Head of caudate nucleus (tissue), 42 donors: ENCODE measurements at places on chromosomes 2 and 18.

- no peak for DNase-seq
These were observed 5.6 kb downstream of the CROCC2 start for GRCh38 chr2:240911641-240912265.

- no peak for DNase-seq
These were observed 148.7 kb upstream of the ZEB2 start for GRCh38 chr2:144668493-144669110.

DNA sequence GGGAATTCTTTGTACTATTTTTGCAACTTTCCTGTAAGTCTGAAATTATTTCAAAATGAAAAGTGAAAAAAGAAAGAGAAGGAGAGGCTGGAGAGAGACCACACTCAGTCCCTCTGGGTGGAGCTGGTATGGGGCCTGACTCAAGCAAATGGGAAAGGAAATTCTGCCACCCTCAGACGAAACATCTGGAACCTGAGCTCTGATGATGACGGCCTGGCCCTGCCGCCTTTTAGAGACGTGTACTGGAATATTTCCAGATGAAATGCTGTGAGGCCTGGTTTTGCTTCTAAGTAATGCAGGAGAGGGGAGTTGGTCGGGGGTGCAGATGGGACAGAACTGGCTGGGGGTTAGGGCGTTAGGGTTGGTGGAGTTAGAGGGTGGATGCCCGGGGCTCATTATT, 57.4 kb upstream of the GLI2 start:
- no peak for DNase-seq

- DNase-seq, result no peak
These were observed 90.8 kb upstream of the PIK3C3 start for GRCh38 chr18:41864216-41864615.

GRCh38 chr2:236943068-236943467, 142.6 kb upstream of the COPS8 start:
- DNase-seq, result no peak

- DNase-seq, result no peak
These were observed 57.3 kb downstream of the ARHGAP25 start for GRCh38 chr2:68791914-68792313.

GRCh38 chr2:240532031-240532775, 25.6 kb downstream of the ANKMY1 start:
- DNase-seq, result no peak

DNA sequence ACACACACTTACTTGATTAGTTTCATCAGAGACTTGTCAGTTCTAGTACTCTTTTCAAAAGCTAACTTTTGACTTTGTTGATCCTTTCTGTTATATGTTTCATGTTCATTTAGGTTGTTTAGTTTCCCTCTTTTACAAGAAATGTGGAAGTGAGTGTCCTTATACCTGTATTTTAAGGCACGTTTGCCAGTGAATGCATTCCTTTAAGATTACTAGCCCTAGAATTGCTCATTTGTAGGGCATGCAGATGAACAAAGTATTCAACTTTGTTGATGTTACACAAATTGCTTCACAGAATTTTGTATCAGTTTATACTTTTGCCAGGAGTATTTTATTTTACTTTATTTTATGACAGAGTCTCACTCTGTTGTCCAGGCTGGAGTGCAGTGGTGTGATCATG, 6.3 kb downstream of the IL1RL2 start:
- no peak for DNase-seq

GRCh38 chr18:24052053-24052452, 37.5 kb downstream of the TTC39C start:
- DNase-seq, result no peak

GRCh38 chr2:11710210-11710609, 36.2 kb upstream of the LPIN1 start:
- no peak for DNase-seq

GRCh38 chr2:201176081-201176481, 6.9 kb upstream of the CASP10 start:
- DNase-seq, result no peak

DNA sequence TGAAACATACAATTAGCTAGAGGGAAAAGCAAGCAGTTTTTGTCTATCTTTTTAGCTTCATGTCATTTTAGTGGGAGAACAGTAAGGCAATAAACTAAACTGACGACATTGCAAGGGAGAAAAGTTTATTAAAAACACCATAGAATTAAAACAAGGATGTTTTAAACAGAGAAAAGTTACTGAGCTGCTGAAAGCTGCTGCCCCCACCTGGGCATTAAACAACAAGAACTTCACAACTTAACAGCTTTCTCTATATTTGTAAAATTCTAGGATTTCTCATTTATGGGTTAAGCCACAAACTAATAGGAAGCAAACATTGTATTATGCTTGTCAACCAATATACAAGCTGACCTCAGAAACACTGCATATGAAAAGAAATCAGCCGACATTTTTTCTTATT, 289.2 kb downstream of the ERBB4 start:
- no peak for DNase-seq

GRCh38 chr2:231270221-231271114, 72.0 kb downstream of the ARMC9 start:
- no peak for DNase-seq

GRCh38 chr2:28358668-28359201, 33.9 kb upstream of the FOSL2 start:
- DNase-seq, result no peak

- DNase-seq, result no peak
These were observed 74.2 kb upstream of the MBOAT2 start for GRCh38 chr2:9077691-9078090.
